ENCODE measurements at places on chromosomes 4 and X.

- peak; percentile 48 for DNase-seq
Observed at GRCh38 chrX:45762699-45763647, 562.3 kb upstream of the DIPK2B start.

GRCh38 chrX:2859197-2859797, 30.6 kb downstream of the GYG2 start:
- no peak for DNase-seq

GRCh38 chrX:39308126-39308525, 506.9 kb downstream of the MID1IP1 start:
- DNase-seq, result no peak

- no peak for DNase-seq
Observed at GRCh38 chr4:5753766-5754528, 42.9 kb downstream of the EVC start.

DNA sequence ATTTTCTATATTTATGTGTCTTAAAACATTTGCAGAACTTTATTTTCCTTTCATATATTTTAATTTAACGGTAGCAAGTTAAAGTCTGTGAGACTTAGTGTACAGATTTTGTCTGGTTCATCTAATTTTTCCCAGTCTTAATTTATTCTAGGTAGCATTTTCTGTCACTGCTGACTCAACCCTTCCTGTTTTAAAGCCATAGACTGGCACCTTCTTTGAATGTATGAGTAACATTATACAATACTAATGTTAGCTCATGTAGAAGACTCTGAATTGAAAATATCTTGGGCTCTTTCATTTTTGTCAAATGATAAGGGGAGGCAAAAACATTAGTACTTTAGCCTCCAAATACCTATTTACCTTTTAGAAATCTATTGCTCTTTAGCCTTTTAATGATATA, 43.6 kb downstream of the BLTP1 start:
- DNase-seq, result no peak

GRCh38 chr4:47251348-47252135, 212.0 kb downstream of the COMMD8 start:
- no peak for DNase-seq

- no peak for DNase-seq
Observed at GRCh38 chr4:158710814-158711213, 12.4 kb downstream of the PPID start.

GRCh38 chr4:102789317-102789717, 28.5 kb upstream of the MANBA start:
- peak; percentile 3 for DNase-seq

DNA sequence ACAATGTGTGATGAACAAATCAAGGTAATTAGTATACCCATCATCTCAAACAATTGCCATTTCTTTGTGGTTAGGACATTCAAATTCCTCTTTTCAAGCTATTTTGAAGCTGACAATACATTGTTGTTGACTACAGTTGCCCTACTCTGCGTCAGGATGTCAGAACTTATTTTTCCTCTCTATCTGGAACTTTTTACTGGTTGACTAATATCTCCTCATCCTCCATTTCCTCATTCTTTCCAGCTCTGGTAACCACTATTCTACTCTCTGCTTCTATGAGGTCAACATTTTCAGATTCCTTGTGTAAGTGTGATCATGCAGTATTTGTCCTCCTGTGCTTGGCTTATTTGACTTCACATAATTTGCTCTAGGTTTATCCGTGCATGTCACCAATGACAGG, 240.5 kb upstream of the HS3ST1 start:
- DNase-seq, result no peak

DNA sequence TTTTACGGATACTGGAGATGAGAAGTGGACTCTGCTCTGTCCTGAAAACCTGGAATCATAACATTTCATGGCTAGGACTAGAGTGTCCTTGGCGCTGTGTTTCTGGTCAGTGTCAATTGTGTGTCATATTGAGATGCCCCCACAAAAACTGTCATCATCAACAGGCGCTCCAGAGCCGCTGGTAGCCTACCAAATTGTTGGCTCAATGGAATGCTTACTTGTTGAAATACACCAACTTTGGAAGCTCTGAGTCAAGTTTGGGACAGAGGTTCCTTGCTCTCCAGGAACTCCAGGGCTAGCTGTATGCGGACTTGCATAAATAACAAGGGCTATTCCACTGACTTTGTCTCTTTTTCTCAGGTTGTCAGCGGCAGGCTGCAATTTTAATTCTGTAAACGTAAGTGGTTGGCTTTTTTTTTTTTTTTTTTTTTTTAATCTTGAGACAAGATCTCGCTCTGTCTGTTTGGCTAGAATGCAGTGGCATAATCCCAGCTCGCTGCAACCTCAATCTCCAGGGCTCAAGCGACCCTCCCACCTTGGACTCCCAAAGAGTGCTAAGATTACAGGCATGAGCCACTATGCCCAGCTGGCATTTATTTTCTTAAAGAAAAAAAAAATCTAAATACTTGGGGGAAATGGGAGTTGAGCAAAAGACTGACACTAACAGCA, 871 bp upstream of the HPGD start:
- no peak for DNase-seq

DNA sequence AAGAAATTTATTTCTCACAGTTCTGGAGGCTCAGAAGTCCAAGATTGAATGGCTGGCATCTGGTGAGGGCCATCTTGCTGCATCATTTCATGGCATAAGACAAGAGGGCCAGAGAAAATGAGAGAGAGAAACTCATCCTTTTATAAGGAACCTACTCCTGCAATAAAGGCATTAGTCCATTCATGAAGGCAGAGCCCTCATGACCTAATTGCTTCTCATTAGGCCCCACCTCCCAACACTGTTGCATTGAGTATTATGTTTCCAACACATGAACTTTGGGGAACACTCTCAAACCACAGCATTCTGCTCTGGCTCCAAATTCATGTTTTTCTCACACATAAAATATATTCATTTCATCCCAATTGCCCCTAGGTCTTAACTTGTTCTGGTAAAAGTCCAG, 14.2 kb downstream of the RNF175 start:
- peak; percentile 28 for DNase-seq

GRCh38 chr4:40199999-40200874, 3.4 kb downstream of the RHOH start:
- peak; percentile 96 for DNase-seq

DNA sequence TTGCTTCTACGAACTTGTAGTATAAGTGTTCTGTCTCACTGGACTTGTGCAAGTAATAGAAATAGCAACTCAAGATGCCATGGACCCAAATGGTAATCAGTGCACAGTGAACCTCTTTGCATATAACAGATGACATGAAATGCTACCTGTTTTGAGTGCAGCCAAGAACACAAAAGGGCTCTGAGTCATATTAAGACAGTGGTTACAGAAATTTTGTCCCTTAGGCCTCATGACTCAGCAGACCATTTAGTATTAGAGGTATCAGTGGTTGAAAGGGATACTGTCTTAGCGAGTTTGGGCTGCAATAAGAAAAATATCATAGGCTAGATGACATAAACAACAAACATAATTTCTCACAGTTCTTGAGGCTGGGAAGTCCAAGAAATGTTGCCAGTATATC, 502.9 kb upstream of the PCDH10 start:
- DNase-seq, result no peak

DNA sequence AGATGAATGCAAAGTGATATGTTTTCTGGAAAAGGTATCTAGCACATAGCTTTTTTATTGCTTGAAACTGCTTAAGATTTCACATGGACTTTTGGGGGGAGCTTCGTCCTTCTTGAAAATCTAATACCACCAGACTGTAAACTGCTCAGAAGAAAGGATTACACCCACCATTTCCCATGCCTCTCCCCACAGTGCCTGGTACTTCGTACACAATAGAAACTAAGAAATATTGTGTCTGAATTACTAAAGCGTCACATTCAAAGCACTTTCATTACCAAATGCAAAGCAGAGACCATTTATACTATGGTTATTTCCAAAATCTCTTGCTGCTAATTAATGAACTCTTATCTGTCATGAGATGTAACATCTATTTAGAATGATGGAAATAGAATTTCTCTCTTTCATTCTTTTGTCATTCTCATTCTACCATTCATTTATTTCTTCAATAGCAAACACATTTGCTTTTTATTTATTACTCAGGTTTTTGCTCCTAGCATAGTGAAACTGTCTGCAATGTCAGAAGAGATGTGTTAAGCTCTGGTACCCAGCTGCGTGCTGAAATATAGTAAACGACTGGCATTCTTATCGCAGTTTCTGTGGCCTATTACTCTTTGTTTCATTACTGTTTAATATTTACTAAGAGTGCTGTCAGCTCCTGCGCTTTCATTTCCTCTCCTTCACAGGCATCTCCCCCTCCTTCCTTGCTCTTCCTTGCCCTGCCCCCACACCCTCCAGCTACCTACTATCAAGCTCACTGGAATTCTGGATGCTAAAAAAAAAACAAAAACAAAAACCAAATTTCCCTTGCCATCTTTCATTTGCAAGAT, 51.4 kb upstream of the RAPGEF2 start:
- DNase-seq, result no peak

DNA sequence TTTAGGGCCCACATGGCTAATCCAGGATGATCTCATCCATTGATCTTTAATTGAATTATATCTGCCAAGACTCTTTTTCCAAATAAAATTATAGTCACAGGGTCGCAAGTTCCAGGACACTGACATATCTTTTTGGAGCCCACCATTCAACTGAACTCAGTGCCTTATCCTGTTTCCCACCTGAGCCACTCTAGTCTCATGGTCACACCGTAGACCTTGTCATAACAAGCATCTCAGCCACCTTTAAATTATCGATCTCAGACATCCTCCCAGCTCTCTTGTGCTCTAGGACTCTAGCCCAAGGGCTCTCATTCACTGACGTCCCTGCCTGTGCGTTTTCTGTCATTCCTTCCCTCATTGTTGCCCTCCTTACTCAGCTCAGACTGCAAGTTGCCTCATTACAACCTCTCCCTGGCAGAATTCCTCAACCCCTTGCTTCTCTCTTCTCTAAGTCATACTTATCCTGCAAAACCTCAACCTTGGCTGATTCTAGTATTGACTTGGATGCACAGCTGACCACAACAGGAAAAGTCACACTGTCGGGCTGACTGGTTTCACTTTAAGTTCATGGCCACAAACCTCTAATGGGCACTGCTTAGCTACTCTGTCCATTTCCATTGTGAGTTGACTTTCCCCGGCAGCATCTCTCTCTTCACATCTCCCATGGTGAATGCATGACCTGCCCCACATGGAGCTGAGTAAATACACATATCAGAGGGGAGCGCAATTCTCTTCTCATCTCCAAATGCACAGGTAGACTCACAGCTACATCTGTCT, 91.0 kb upstream of the TRIM2 start:
- no peak for DNase-seq

GRCh38 chr4:1226144-1226481, 22.8 kb downstream of the CTBP1 start:
- no peak for DNase-seq

DNA sequence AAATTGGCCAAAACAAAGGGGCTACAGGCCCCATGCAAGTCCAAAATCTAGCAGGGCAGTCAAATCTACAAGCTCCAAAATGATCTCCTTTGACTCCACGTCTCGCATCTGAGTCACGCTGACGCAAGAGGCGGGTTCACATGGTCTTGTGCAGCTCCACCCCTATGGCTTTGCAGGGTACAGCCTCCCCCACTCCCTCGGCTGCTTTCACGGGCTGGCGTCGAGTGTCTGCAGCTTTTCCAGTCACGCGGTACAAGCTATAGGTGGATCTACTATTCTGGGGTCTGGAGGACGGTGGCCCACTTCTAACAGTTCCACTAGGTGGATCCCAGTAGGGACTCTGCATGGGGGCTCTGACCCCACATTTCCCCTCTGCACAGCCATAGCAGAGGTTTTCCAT, 99.2 kb upstream of the KCNIP4 start:
- DNase-seq, result no peak

DNA sequence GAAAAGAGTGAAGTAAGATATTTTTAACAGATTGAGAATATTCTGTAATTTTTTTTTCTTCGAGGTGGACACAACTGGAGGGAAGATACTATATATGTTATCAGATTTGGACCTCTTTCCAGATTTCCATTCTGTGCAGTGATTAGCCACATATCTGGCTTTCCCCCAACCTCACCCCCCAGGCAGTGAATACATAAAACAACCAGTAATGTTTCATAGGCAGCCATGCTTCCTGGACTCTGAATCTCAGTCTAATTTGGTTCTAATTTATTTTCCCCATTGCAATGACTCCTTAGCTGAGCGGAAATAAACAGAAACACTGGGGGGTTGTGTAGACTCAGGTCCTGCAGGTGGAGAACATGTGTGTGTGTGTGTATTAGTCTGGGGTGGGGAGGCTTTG, 226.5 kb downstream of the FBXW7 start:
- no peak for DNase-seq

DNA sequence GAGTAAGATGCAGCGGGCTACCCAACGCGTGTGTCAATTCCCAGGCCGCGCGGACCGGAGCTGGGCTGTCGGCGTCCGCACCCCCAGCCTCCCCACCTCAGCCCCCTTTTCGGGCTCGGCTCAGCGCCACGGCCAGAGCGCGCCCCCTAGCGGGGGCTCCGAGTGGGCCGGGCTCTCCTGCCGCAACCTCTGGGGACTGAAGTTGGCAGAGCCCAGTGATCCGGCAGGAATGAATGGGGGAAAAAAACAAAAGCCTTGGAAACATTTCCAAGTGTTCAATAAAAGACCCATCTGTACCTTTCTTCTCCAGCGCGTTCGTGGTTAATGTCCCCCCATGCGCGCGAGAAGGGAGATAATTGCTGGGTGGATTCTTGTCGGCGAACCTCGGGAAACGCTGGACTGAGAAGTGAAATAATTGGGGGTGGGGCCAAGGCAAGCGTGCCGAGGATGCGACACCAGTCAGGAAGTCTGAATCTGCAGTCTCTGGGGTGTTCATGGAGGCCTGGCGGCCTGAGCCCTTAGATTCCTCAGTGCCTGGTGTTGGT, 5.2 kb upstream of the ARX start:
- no peak for DNase-seq

GRCh38 chr4:111712093-111712677, 433.1 kb upstream of the FAM241A start:
- DNase-seq, result no peak

- no peak for DNase-seq
Observed at GRCh38 chr4:182310316-182310715, 67.1 kb downstream of the TENM3 start.

DNA sequence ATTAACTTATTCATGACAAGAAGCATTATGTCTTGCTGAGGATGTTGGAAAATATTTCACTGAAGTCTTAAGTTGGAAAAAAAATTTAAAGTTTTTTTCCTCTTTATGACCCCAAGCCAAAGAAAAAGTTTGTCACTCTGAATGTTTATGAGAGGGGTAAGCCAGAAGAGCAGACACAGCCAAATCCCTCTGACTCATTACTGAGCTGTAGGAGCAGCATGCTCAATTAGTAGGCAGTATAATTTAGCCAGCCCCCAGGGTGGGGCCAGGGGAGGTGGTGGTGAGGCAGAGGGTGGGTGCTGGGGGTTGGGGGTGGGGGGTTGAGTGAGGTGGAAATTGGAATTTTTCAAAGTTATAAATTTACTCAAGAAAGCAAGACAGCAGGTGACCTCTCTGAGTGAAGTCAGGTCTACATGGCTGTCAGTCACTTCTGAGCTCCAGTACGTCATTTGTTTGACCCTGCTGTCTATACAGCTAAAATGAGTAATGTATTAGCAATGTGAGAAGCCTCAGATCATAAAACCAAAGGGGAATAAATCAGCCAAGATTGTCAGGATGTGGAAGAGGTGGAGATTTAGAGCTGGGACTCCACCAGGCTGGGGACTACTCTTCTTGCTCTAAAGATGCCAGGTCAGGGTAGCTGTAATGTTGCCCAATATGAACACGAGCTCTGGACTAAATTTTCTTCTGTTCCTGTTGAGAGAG, 98.8 kb upstream of the NDP start:
- no peak for DNase-seq
